ENCODE measurements at places on chromosomes 12 and 14. TPM values are rescaled to one million over a fixed set of nuclear protein-coding genes. Genes with fewer than 3 reads are reported as not detected.

DNA sequence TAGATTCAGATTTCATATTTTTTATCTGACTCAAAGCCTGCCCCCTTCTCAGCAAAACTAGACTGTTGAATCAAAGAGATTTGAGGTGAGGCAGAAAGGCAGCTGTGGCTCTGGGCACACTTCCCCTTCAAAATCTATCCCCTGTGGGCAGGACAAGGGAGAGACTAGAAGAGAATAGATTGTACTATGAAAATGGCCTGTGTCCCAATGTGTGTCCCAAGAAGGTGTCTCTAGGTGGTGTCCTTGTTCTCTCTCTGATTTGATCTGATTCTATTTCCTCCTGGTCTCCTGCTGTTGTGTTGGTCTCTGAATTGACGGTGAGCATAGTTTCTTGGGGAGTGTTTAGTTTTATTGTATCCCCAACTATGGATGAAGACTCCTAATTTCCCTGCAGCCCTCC, 565.8 kb upstream of the ATP2B1 start:
- peaks cover 5% of the 10 kb centered on the region for H3K27me3 ChIP-seq
- H3K36me3 ChIP-seq, result no peaks in the 10 kb centered on the region
- DNase-seq, result no peak
- no peak overlapping the region for H3K4me3 ChIP-seq
- peaks cover 7% of the 10 kb centered on the region for H3K4me1 ChIP-seq

GRCh38 chr14:35378425-35379233, 25.9 kb downstream of the NFKBIA start:
- no peaks in the 10 kb centered on the region for H3K4me1 ChIP-seq
- no peak overlapping the region for H3K4me3 ChIP-seq
- H3K36me3 ChIP-seq, result no peaks in the 10 kb centered on the region
- no peaks in the 10 kb centered on the region for H3K27me3 ChIP-seq

- H3K36me3 ChIP-seq, result no peaks in the 10 kb centered on the region
- peak overlapping the region; percentile 82 for H3K27ac ChIP-seq
- H3K4me1 ChIP-seq, result peaks cover 58% of the 10 kb centered on the region
- peak; percentile 53 for DNase-seq
- no peak overlapping the region for H3K4me3 ChIP-seq
- H3K27me3 ChIP-seq, result peaks cover 2% of the 10 kb centered on the region
Observed at GRCh38 chr14:75230140-75230792, 48.4 kb upstream of the FOS start.

- no peak overlapping the region for H3K4me3 ChIP-seq
- DNase-seq, result no peak
- H3K4me1 ChIP-seq, result no peaks in the 10 kb centered on the region
- no peaks in the 10 kb centered on the region for H3K36me3 ChIP-seq
Observed at GRCh38 chr12:18422871-18423270, 161.6 kb downstream of the PIK3C2G start.

- H3K4me3 ChIP-seq, result no peak overlapping the region
Observed at GRCh38 chr14:71729596-71729995, 202.6 kb upstream of the RGS6 start.

DNA sequence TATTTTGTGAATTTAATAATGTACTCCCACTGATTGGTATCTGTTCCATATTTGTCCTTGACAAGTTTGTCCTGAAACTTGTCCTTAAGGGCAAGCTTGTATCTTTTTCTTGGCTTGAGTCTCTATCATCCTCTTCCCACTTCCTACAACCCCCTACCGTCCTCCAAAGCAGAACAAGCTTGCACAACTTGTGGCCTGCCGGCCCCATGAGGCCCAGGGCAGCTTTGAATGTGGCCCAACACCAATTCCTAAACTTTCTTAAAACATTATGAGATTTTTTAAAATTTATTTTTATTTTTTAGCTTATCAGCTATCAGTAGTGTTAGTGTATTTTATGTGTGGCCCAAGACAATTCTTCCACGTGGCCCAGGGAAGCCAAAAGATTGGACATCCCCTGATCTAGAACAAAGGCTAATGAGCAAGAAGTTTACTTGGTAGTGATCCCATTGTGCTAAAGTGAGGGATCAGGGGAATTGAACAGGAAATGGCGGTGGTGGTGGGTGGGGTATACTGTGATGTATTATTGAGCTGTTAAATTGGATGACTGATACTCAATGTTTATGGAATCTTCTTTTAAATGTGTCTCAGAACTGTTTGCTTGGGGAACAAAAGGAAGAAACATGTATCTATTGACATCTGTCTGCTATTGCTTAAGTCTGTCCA, 37.8 kb downstream of the TMX1 start:
- H3K27me3 ChIP-seq, result no peaks in the 10 kb centered on the region
- H3K36me3 ChIP-seq, result peaks cover 2% of the 10 kb centered on the region
- no peaks in the 10 kb centered on the region for H3K4me1 ChIP-seq
- H3K4me3 ChIP-seq, result no peak overlapping the region
- no peak for DNase-seq
- H3K27ac ChIP-seq, result no peak overlapping the region

- H3K4me1 ChIP-seq, result peaks cover 56% of the 10 kb centered on the region
- peak overlapping the region; percentile 78 for H3K27ac ChIP-seq
- peaks cover 3% of the 10 kb centered on the region for H3K27me3 ChIP-seq
- DNase-seq, result no peak
- peak overlapping the region; percentile 52 for H3K4me3 ChIP-seq
- H3K36me3 ChIP-seq, result no peaks in the 10 kb centered on the region
Observed at GRCh38 chr14:54777395-54777794, 125.2 kb downstream of the GCH1 start.

DNA sequence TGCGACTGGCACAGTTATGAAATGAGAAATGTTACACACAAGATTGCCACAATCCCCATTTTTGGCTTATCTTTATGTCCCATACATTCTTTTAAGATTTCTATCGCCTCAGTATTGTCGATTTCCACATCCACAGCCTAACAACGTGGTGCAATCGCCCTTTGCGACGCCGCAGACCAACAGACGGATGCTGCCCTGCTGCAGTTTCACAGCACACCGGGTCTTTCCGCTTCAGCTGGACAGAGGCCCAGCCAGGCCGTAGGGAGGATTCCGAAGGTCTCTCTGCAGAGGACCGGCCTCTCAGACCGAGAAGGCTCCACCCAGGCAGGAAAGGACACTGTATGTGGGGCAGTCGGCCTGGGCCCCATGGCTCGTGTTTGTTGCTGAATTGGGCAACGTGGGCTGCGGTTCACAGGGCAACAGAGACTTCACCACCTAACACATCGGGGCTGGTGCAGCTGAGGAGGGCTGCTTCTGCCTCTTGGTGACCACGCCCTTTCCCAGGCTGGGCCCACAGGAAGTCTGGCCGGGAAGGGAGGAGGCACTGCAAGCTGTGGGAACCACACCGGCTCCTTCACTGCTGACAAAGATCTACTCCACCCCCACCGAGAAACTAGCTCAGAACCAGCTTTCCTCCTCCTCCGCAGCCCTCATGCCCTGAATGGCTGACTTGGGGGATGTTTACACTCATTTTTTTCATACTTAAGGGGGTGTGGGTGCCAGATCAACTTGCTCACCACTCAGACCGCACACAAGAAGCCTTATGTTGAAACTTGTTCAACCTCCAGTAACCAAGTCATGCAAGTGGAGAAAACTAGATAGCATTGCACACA, 32.9 kb upstream of the MDM1 start:
- peak; percentile 94 for DNase-seq
- H3K27ac ChIP-seq, result peak overlapping the region; percentile 94
- H3K27me3 ChIP-seq, result no peaks in the 10 kb centered on the region

GRCh38 chr12:29316752-29317151, 64.2 kb downstream of the ERGIC2 start:
- DNase-seq, result no peak
- no peak overlapping the region for H3K27ac ChIP-seq
- peaks cover 11% of the 10 kb centered on the region for H3K4me1 ChIP-seq
- H3K27me3 ChIP-seq, result no peaks in the 10 kb centered on the region

DNA sequence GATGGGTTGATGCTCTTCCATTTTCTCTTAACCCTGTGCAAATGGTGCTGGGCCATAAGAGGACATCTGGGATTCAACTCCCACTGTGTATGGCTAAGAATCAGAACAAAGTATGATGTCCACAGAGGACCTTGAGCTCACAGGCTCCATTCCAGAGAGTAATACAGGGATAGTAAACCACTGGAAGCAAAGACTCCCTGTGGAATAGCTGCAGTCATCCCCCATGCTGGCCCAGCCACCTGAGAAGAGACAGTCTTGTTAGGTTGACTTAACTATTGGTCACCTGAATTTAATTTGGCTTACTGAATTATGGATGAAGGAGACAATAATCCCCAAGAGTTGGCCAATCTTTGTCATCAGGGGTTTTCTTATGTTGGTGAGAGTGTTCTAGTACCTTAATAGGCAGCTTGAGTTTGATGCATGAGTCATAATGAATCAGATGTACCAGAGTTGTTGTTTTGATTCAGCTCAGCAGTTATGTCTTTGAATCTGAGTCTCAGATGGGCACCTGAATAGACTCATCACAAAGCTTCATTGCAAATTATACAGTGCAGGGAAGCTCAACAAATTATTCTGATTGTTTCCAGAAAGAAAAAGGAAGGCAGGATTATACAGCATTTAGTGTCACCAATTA, 122.7 kb downstream of the SSPN start:
- DNase-seq, result no peak
- H3K4me3 ChIP-seq, result no peak overlapping the region
- peaks cover 4% of the 10 kb centered on the region for H3K4me1 ChIP-seq
- no peak overlapping the region for H3K27ac ChIP-seq

DNA sequence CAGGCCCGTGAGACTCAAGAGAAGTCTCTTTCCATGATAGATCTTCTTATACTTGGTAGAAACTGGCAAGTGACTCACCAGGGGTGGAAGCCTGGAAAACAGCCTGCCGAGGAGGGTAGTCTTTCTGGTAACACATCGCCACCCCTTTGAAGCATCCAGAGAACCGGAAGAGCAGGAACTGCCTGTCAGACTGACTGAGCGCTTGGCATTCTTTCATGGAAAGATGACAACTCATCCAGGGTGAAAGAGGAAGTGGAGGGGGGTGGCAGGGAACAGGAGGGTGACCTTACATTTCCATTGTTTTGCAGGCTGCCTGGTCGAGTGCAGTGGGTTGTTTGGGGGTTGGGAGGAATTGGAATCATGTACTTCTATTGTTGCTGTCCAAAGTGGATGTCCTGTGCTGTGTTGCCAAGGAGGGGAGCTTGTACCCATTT, 34.5 kb downstream of the PRKCH start:
- peaks cover 73% of the 10 kb centered on the region for H3K36me3 ChIP-seq
- no peak for DNase-seq

DNA sequence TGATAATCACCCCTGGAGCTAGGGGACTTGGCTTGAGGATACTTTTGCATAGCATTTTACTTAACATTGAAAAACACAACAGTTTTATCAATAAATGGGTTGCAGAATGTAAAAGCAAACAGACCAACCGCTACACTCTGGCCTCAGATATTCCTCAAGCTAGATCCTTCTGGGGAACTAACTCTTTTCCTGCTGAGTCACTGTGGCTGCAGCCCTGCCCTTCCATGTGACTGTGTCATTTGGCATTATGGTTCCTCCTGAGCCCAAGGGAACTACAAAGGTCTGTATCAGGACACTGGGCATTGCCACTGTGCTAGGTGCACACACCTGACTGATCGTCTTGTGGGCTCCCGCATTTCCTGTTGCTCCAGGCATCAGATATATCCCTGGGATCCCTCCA, 56.6 kb downstream of the TTC9 start:
- no peak overlapping the region for H3K4me3 ChIP-seq
- H3K4me1 ChIP-seq, result no peaks in the 10 kb centered on the region
- H3K27ac ChIP-seq, result no peak overlapping the region
- H3K27me3 ChIP-seq, result peaks cover 2% of the 10 kb centered on the region
- H3K36me3 ChIP-seq, result no peaks in the 10 kb centered on the region
- no peak for DNase-seq

- H3K27me3 ChIP-seq, result peaks cover 4% of the 10 kb centered on the region
- no peak for DNase-seq
- H3K4me1 ChIP-seq, result no peaks in the 10 kb centered on the region
- no peak overlapping the region for H3K4me3 ChIP-seq
Observed at GRCh38 chr14:61147831-61148549, 133.1 kb downstream of the TMEM30B start.

GRCh38 chr12:109432842-109433304, 44.2 kb downstream of the KCTD10 start:
- H3K27me3 ChIP-seq, result no peaks in the 10 kb centered on the region
- H3K4me1 ChIP-seq, result peaks cover 11% of the 10 kb centered on the region
- no peaks in the 10 kb centered on the region for H3K36me3 ChIP-seq
- H3K27ac ChIP-seq, result peak overlapping the region; percentile 78
- no peak overlapping the region for H3K4me3 ChIP-seq

DNA sequence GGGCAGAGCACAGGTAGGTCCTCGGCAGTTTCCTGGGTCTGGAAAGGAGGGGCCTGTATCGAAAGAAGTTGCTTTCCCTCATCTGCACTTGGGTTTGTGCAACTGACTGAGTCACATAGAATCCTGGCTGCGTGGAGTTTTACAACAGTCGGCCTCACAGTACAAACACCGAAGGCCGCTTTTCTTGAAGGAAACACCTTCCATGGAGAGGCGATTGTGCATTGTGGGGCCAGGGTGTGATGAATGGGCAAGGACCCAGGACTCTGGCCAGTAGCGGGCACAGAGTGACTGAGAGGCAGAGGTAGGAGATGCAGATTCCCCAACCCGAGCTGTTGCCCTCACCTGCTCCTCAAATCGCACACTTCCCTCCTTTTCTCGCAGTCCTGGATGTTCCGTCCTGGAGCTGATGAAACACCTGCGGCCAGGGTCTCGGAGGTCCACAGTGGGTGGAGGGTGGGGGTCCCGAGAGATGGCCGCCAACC, 7.7 kb downstream of the CCND2 start:
- H3K27ac ChIP-seq, result no peak overlapping the region
- H3K4me1 ChIP-seq, result peaks cover 85% of the 10 kb centered on the region
- DNase-seq, result no peak
- no peak overlapping the region for H3K4me3 ChIP-seq

GRCh38 chr12:51334764-51335163, 10.8 kb upstream of the BIN2 start:
- peaks cover 20% of the 10 kb centered on the region for H3K4me1 ChIP-seq
- no peak for DNase-seq
- no peak overlapping the region for H3K4me3 ChIP-seq
- H3K27me3 ChIP-seq, result no peaks in the 10 kb centered on the region
- H3K27ac ChIP-seq, result no peak overlapping the region
- H3K36me3 ChIP-seq, result no peaks in the 10 kb centered on the region

GRCh38 chr12:26268841-26269561, 73.6 kb downstream of the SSPN start:
- no peaks in the 10 kb centered on the region for H3K36me3 ChIP-seq
- DNase-seq, result no peak
- peaks cover 5% of the 10 kb centered on the region for H3K27me3 ChIP-seq
- no peaks in the 10 kb centered on the region for H3K4me1 ChIP-seq

DNA sequence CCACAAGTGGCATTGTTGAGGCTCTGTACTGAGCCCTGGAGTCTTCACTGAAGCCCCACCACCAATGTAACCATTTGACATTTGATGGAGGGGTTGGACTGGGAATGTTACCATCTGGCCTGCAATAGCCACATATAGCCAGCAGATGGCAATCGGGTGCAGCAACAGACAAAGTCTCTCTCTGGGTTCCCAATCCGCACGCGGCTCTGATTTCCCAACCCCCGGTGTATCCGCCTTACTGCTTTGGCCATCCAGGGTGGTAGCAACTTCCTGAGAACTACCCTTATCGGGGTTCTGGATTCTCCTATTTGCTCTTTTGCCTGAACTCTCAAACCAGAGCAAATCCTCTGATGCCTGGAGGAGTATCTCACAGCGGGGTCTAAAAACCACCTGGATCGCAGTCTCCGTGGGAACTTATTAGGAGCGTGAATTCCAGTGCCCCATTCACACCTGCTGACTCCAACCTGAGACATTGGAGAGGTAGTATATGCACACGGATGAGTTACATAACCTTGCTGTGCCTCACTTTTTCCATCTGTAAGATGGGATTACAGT, 14.2 kb downstream of the VRTN start:
- peaks cover 7% of the 10 kb centered on the region for H3K27me3 ChIP-seq
- H3K4me1 ChIP-seq, result no peaks in the 10 kb centered on the region
- H3K36me3 ChIP-seq, result no peaks in the 10 kb centered on the region

Gene GLTP
- 17.6 TPM for total RNA-seq

Gene KRT83
- not detected for total RNA-seq

Gene NINJ2
- total RNA-seq, result 7.4 TPM

Gene MAP4K5
- 30.8 TPM for total RNA-seq

Gene SUPT16H
- 139 TPM for total RNA-seq

Gene WDR20
- 35.7 TPM for total RNA-seq
